ENCODE measurements at places on chromosomes 16 and 17.

DNA sequence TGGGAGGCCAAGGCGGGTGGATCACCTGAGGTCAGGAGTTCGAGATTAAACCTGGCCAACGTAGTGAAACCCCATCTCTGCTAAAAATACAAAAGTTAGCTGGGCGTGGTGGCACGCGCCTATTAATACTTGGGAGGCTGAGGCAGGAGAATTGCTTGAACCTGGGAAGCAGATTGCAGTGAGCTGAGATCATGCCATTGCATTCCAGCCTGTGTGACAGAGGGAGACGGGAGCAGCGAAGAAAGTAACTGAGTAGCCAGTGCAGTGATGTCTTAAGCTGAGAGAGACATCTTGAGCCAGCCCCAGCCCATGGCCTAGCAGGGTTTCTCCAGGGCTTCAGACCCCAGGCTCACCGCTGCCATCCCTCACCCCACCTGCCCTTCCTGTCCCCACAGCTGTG lies 9.8 kb upstream of the SMIM5 start:
- no peak for DNase-seq

DNA sequence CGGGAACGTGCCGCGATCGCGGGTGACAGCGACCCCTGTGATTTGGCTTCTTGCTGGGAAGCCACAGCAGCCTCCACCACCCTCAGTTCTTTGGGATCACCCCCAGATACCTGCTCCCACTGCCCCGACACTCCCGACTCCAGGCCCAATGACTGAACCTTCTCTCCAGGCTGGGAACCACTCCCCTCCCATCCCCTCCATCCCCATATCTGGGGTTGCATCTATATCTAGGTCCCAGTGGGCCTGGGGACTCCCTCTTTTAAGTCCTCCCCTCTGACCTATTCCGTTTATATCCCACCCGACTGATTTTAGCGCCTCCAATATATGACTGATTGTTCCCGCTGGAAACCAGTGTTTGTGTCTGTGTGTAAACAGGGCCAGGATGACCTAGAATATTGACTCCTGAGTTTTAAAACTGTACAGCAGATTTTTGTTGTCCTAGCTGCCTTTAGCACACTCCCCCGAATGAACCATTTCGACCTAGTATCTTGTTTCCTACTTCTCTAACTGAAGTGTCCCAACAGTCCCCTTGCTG lies 667 bp downstream of the PSMD3 start:
- DNase-seq = no peak

DNA sequence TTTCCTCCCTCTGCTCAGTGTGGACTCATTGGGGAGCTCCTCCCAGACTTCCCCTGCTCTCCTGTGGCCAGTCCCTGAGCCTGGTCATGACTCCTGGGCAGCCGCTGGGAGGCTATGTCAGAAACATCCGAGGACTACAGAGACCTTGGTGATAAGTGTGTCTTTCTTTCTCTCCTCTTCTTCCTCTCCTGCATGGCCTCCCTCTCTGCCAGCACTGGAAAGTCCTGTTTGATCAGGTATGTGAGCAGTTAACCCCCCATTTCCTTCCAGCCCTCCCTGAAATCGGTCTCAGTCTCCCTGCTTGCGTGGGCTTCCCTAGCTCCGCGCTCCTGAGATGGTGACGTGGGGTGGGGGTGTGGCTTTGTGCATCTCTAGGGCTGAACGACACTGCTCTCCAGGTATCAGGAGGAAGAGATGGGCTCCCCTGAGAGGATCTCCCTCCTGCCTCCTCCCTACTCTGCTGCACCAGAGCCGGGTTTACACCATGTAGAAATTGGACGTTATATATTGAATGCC lies 2.1 kb downstream of the RHBDL3 start:
- no peak for DNase-seq

- DNase-seq = no peak
Measured at GRCh38 chr17:21132428-21132827, 5.7 kb downstream of the DHRS7B start.

Data from astrocyte of the cerebellum (primary cell).